GM03348 (cell line): ENCODE measurements at places on chromosomes 2 and 18.

DNA sequence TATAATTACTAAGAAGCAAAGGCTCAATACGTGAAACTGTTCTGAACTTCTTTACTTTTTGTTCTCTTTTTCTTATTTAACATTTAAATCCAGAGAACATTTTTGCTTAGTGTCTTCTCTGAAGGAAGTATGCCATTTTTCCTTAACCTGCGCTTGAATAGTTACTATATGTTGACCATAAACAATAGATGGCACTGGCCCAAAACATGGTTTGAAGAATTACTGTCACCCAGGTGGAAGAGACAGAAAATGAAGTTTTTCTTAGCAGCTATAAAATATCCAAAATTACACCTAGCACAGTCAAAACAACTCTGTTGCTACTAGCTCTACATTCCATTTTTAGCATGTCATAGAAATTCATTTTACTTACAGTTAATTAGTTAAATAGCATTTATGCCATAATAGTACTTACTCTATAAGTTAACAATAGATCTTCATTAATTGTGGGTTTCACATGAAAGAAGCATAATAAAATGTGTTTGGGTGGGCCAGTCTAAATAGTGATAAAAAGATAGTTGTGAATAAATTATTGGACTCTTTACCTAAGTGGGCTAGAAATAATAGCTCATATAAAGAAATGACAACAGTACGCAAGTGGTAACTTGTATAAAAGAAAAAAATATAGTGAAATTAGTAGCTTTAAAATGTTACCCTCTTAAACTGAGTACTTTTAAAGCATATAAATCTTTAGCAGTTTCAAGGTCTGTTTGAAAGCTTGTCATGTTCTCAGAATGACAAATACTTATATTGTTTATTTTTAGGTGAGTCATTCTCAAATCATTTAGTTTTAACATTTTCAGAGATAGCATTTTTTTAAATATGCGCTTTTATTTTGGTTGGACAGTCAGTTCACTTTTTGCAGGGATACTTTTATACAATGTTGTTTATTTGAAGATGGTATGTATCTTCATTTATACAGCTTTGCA is 3.7 kb downstream of the ETAA1 start:
- DNase-seq, result no peak

DNA sequence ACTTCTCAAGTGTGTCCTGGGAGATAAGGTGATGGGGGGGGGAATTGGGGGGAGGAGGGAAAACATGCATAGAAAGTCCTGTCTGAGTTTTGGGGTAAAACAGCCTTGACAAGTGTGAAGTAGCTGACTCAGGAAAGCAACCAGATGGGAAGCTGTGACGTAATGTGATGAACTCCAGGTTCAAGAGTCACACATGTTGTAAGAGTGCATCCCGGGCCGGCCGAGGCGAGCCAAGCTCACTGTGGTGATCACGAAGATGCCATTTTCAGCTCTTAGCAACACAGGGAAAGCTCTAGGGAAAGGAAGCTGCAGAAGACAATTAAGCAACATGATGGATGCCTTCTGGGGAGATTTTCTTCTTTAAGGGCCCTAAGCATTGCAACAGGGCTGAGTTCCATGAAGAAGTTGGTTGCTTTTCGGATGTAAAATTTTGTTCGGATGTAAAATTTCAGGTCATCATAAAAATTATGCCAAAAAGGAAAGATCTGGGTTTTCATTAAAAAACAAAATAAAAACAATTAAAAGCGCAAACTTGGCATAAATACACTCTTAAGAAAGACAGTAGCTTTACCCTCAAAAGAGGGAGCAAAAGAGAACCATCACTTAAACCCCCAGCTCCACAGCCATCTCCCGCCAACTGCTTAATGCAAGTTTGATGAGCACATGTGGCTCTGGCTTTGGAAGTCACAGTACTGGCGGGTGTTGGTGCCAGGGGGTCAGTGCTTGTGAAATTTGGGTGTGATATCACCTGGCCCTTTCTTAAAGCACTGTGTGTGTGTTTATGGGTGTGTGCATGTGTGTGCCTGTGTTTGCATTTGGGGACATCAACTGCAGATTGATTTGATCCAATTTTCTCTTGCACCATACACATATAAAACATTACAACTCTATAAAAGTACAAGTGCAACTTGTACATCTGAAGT is 19.1 kb downstream of the SERTAD2 start:
- peak; percentile 40 for DNase-seq

GRCh38 chr2:43138441-43138840 is 88.0 kb downstream of the ZFP36L2 start:
- DNase-seq, result no peak

- DNase-seq, result no peak
Observed at GRCh38 chr18:74682991-74683297, 85.3 kb downstream of the ZNF407 start.

DNA sequence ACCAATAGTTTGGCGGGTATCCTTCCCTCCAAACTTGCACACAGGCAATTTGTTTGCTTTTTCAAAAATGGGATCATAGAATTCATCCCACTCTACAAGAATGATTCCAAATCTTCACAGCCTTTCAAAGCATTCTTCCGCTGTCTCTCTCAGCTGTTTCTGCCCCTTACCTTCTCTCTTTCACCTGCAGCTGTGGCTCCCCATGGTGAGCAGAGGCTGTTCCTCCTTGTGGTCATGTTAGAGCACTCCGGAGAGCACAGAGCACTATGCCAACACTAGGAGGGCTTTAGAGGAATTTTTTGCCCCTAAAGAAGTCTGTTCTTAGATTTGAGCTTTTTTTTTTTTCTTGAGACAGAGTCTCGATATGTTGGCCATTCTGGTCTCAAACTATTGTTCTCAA is 30.4 kb downstream of the MTHFD2 start:
- DNase-seq, result no peak

- peak; percentile 71 for DNase-seq
Observed at GRCh38 chr18:46148810-46149209, 44.6 kb downstream of the HAUS1 start.

DNA sequence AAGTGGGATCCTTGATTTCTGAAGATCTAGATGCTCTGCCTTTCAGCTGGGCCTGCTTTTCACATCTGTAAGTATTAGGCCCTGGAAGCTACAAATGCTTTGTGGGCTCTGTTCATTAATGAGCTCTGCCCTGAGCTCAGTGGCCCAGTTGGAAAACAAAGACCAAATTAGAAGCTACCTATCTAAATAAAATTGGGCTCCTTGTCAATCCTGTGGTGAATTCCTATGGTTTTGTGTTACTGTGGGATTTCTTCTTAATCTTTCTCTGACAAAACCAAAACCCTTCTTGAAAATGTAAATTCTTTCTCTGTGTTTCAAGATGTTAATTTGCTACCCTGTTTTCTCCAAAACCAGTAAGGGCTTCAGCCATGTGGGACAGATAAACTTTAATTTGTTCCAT is 219.0 kb upstream of the HS6ST1 start:
- DNase-seq, result no peak

GRCh38 chr2:64720535-64721319 is 67.0 kb upstream of the SERTAD2 start:
- DNase-seq, result peak; percentile 30

GRCh38 chr2:132668987-132669907 is 758 bp downstream of the LYPD1 start:
- peak; percentile 25 for DNase-seq

- no peak for DNase-seq
Observed at GRCh38 chr18:22952525-22952924, 19.4 kb downstream of the RBBP8 start.
